ENCODE measurements at places on chromosomes 7 and 10.

DNA sequence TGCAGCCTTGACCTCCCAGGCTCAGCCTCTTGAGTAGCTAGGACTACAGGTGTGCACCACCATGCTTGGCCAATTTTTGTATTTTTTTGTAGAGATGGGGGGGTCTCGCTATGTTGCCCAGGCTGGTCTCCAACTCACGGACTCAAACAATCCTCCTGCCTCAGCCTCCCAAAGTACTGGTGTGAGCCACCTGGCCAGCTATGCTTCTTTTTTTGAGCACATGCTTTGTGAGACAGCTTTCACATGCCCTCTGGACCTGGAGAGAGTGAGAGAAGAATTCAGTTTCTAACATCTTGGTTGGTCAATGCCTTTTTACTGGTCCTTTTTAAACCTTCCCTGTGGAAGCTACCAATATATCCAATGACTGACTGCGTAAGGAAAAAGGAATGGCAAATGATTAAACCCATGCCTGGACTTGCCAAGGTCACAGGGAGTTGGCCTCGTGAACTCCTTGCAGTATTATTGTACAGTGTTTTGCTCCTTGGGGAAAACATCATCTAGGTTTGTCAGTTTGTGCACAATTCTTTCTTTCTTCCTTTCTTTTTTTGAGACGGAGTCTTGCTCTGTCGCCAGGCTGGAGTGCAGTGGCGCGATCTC is 6.2 kb upstream of the FOXK1 start:
- no peak for DNase-seq

DNA sequence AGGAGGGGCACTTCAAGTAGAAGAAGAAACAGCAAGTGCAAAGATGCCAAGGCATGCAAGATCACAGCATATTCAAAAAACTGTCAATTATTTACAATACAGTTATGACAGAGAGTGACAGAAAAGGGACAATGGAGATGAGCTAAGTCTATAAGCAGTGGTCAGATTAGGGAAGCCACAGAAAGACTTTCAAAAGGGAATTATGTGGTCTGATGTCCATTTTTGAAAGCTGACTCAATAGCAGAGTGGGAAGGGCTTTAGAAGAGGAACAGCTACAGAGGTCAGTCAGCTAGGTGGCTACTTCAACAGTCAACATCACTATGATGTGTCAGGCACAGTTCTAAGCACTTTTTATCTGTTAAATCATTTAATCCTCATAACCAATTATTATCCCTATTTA is 45.2 kb upstream of the SPOCK2 start:
- no peak for DNase-seq

DNA sequence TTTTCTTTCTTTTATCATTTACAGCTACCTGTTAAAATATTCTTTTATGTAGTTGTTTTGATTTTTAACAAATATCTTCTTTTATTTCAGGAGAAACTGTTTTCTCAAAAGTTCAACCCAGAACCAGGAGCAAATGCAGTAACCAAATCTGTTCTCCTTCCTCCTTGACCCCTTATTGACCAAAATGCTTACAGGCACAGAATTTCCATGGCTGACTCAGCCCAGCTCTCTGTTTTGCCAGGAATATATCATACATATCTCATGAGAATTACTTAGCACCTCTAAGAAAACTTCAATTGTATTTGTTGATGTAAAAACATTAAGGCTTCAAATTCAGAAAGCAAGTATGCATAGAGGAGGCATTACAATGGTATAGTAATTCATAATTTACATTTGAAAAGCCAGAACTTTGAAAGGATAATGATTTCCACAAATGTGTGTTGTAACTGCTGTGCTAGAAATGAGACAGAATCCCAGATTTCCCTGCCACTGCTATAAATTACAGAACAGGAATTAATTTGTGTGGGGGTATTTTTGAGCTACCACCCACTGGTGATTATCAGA is 2.2 kb downstream of the GSAP start:
- DNase-seq: no peak

DNA sequence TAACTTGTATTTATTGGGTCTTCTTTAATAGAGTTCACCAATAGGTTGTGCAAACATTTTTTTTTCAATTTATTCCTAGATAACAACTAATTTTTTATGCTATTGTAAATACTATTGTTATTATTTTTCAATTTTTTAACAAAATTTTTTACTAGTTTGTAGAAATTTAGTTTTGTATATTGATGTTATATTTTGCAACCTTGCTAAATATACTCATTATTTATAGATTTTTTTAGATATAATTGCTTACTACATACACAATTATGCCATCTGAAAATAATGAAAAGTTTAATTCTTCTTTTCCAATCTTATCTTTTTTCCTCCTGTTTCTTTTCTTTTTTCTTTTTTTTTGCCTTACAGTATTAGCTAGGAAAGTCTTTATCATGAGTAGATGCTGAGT is 216.9 kb downstream of the SLC25A13 start:
- DNase-seq: no peak

- no peak for DNase-seq
Observed at GRCh38 chr7:117051808-117052207, 98.5 kb downstream of the ST7 start.

DNA sequence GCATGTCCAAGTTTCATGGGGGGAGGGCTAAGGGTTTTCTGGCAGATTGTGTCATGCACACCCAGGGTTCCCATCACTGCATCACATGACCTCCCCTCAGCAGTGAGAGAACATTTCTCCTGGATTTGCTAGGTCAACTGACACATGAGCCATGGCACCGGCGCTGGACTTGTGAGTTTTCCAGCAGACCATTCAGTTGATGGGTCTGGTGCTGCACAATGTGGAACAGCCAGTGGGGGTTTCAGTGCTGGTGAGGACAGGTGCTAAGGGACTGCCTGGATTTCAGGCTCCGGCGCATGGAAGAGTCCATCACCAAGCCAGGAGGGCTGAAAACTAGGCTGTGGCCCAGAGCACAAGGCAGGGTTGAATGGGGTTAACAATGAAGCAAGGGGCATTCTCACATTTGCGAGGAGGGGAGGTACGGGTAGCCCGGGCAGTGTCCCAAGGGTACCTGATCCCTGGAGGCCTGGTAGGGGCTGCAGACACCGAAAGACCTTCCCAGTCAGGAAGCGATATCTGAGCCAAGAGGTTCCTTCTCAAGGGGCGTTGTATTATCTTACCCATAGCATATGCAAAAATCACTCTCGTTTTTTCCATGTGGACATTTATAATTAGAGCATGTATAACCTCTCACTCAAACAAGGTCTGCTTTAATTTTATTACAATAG is 203.0 kb downstream of the TNS3 start:
- DNase-seq: no peak

DNA sequence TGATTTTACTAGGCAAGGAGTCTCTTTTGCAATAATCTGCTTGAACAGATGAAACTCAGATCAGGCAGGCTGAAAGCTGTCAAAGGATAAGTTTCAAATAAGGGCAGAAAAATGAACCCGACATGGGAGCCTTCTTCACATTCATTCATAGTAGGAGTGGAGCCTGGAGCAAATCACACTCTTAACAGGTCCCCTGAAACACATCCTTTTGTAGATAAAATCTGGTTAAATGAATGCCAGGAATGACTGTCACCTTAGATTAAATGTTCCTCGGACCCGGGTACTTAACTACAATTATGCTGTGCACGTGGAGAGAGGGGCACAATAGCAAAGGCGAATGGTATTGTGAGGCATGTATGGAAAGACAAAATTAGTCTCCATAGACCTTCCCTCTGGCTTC is 344.7 kb upstream of the LRGUK start:
- DNase-seq: no peak

- no peak for DNase-seq
Observed at GRCh38 chr7:121187676-121188075, 141.1 kb upstream of the WNT16 start.

DNA sequence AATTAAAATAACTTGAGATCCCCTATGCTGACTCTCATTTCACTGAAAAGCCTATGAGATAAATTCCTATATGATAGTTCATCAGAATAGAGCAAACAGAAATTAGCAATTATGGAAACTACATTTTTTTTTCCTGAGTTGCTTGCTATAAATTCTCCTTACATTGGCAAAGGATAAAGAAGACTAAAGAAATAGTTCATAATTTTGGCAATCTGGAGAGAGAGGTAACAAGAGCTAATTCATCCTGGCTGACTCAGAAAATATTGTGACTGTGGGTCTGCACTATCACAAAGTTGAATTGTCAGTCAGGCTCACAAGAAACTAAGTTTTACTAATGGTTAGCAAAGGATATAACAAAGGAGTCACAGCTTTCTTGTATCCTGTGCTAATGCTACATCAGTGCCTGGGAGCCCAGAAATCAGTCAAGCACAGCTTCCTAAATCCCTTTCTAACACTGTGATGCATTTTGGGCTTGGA is 483.0 kb downstream of the MAGI2 start:
- no peak for DNase-seq

DNA sequence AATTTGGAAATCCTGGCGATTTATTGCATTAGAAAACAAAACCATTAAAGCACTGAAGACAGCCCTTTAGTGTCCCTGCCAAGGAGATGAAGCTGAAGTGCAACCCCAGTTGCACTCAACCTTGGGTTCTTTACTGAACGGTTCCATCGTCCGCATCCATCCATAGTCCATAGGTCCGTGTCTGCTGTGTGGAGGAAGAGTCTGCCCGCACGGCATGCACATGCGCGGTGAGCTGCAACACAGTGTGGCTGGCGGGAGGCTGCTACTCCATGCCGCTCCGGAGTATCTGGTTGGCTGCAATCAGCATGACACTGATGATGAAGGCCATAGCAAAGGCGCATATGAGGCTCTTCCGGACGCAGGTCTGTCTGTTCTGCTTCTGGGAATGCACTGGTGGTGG is 624.6 kb downstream of the CALN1 start:
- DNase-seq: no peak

- no peak for DNase-seq
Observed at GRCh38 chr7:96719164-96719563, 9.5 kb upstream of the SEM1 start.

DNA sequence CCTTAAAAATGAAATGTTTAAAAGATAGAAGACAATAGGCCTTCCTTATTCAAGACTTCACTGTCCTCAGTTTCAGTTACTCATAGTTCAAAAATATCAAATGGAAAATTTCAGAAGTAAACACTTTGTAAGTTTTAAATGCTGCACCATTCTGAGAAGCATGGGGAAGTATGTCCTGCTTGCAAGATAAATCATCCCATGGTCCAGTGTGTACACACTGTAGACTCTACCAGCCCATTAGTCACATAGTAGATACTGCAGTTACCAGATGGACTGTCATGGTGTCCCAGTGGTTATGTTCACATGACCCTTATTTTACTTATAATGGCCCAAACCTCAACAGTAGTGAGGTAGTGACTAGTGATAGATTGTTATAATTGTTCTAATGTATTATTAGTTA is 69.5 kb downstream of the PTPN12 start:
- no peak for DNase-seq

GRCh38 chr10:18217577-18217976 is 77.4 kb downstream of the CACNB2 start:
- DNase-seq: no peak

DNA sequence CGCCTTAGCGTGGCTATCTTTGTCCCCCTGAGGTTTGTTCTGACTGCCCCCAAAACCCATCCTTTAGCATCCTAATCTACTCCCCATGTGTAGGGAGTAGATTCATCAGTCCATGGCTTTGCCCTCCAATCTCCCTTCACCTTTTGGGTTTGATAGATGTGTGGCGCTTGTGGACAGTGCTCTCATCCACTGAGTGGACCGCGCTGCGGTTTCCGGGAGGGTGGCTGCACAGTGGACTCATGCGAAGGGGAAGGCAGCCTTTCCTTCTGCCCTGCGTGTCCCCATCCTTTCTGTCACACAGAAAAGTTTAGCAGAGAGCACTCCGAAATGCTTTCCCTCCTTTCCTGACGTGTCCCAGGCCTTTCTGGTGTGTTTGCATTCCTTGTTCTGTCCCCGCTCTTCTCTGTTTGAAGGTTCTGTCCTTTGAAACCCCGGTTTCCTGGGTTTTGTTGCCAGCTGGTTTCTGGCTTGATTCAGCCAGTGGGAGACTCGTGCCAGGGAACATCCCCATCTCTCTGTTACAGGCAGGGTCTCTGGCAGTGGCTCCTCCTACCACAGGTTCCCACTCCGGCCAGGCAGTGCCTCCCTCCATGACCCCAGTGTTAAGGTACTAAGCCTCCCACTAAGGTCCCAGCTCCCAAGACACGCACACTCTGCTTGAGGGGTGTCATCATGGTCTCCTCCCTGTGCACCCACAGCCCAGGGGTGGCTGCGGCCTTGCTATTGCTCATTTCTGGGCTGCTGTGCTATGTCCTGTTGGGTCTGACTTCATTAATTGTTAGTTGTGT is 547.7 kb upstream of the DPP6 start:
- no peak for DNase-seq

DNA sequence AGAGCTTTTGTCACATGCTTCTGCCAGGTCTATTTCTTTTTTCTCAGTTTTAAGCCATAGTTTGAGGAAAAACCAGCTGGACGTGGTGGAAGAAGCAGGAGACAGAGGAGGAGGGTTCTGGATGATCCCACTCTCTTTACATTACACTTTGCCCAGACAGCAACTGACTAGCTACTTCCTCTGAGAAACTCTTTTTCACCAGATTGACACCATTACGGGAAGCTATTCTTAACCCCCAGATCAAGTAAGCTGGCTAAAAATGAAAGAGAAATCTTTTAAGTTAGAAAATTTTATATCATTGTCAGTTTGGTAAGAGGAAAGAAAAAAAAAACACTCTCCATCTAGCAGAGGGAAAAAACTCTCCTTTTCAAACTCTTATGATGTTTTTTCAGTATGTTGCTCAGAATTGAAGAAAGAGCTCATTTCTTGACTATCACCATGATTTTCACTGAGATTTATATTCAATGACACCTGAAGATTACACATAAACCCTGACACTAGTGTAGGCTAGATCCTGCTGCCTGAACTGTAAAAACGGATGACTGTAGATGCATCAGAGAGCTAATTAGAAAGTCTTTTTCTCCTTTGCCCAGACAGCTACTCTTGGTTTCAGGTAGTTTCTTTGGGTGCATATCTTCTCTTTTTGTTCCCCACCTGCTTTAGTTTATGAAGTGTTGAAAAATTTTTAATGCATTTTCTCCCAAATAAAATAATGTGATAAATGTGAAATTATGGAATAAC is 203.1 kb downstream of the TFEC start:
- DNase-seq: no peak

GRCh38 chr10:851901-852300 is 79.6 kb downstream of the LARP4B start:
- DNase-seq: no peak
